ENCODE measurements at places on chromosomes 11 and 22. TPM values are rescaled to one million over a fixed set of nuclear protein-coding genes. Genes with fewer than 3 reads are reported as not detected.

The MPPED2 gene
- 142 TPM for total RNA-seq

The EML3 gene
- 43.8 TPM for total RNA-seq

The IGF2 gene
- 458 TPM for total RNA-seq

The RASD2 gene
- 1.0 TPM for total RNA-seq

The TMEM9B gene
- 46.2 TPM for total RNA-seq

The OR1S1 gene
- not detected for total RNA-seq

The EHBP1L1 gene
- 51.2 TPM for total RNA-seq

The OR2AG1 gene
- total RNA-seq, result not detected

All from camera-type eye (tissue), 1 donor.